ENCODE measurements at places on chromosomes 6 and 20.

DNA sequence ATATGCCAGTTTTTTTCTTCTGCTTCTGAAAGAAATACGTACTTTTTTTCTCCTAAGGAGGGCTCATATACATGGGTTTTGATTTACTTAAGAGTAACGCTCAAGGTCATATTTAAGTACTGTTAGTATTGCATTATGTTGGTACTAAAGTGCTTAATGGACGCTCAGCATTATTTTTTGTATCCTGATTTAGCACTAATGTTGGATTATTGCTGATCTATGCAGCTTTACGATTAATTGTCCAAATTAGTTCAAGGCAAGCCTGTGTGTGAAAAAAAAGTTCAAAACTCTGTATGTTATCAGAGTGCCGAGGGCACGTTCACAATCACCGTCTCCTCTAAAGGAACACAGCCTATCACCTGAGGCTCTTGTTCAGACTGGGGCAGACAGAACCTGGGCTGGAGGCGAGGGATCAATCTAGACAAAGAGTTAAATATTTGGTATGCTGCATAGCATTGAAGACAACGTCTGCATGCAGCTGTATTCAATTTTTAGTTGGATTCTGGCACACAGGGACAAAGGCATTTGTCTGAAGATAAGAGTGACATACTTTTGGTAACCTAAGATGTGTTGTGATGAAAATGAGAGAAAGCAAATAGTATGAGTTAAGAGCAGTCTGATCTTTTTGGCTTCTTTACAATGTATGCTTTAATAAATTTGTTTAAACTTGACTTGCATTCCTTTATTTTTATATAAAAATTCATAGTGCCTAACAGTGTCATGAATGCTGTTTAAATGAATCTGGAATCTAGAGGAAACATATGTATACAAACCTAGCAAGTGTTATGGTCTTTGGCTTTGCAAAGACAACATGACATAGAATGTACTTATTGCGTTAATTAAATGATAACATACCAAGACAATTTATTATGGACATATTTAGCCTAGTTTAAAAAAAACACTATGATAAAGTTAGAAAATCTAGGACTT lies 341.2 kb downstream of the SAMD5 start:
- no peak for DNase-seq

- DNase-seq = no peak
These were observed 86.7 kb upstream of the SYNDIG1 start for GRCh38 chr20:24382743-24383142.

DNA sequence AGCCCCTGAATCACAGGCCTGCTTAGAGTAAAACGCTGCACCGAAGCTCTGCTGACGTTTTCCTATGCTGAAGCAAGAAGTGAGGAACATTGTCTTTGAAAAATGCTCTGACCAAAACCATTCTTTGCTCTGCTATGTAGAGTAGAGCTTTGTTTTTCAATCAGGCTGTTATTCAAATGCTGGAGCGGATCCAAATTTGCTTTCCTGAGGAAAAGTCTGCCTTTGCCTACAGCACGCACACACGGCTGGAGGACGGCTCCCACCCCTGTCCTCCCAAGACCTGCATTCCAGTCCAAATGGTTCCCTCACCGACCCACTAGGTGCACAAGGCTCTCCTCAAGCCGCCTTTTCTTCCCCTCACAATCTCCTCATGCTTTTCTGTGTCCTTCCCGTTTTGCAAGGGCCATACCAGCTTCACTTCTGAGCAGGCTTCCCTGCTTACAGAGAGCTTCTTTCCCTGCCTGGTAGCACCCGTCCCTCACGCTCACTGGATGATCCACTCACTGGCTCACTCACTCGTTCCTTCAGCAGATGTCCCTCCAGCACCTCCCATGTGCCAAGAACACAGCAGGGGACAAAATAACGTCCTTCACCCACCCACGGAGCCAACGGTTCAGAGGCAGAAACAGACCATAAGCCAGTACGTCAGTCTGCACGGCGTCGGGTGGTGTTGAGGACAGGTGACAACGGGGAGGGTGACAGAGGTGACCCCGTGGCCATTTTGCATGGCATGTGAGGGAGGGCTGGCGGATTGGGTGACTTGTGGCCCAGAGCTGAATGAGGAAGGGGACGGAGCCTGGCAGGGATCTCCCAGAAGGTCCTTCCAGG lies 137.9 kb upstream of the NEDD9 start:
- no peak for DNase-seq

GRCh38 chr6:144156991-144157390 lies 6.7 kb downstream of the STX11 start:
- DNase-seq = no peak

DNA sequence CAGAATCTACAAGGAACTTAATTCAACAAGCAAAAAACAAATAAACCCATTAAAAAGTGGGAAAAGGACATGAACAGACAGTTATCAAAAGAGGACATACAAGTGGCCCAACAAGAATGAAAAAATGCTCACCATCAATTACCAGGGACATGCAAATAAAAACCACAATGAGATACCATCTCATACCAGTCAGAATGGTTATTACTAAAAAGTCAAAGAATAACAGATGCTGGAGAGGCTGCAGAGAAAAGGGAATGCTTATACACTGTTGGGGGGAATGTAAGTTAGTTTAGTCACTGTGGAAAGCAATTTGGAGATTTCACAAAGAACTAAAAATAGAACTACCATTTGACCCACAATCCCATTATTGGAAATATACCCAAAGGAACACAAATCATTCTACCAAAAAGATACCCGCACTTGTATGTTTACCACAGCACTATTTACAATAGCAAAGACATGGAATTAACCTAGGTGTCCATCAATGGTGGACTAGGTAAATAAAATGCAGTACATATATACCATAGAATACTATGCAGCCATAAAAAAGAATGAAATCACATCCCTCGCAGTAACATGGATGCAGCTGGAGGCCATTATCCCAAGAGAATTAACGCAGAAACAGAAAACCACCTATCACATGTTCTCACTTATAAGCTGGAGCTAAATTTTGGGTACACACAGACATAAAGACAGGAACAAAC lies 48.4 kb downstream of the RNGTT start:
- no peak for DNase-seq

GRCh38 chr6:75619230-75619899 lies 17.7 kb downstream of the SENP6 start:
- DNase-seq = no peak

GRCh38 chr6:107490566-107491137 lies 735 bp downstream of the SOBP start:
- DNase-seq = no peak

GRCh38 chr6:129662406-129662766 lies 47.6 kb downstream of the ARHGAP18 start:
- no peak for DNase-seq

- DNase-seq = no peak
These were observed 14.4 kb downstream of the MKKS start for GRCh38 chr20:10419550-10420133.

DNA sequence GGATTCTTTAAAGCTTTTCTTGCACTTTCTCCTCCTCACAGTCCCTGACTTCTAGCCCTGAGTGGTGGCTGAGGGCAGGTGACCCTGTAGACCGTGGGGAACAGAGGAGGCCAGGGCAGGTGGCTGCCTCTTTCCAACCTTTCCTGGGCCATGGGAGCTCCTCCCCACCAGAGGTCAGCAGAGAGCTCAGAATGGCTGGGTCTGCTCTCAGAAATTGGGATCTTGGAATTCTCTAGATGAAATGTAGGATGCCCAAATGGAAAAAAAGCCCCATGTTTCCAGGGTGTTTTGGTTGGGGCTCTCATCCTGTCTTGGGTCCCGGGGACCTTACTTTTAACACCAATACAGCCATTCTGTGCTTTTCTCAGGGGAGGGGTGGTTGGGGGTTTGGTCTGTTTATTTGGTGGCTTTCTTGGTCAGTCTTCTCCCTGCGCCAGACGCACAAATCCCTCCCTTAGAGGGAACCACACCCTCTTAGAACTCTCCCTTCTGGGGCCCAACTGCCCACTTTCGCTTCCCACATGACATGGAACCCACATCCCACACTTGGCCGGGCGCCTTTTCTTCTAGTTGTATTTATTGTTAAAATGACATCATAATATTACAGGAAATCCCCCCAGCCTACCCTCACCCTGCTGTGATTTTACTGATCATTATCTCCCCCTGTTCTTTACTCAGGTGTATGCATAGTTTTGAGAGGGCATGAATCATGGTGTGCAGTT lies 17.9 kb downstream of the GNAS start:
- DNase-seq = no peak

- DNase-seq = no peak
These were observed 65.3 kb upstream of the VGLL2 start for GRCh38 chr6:117200067-117200466.

DNA sequence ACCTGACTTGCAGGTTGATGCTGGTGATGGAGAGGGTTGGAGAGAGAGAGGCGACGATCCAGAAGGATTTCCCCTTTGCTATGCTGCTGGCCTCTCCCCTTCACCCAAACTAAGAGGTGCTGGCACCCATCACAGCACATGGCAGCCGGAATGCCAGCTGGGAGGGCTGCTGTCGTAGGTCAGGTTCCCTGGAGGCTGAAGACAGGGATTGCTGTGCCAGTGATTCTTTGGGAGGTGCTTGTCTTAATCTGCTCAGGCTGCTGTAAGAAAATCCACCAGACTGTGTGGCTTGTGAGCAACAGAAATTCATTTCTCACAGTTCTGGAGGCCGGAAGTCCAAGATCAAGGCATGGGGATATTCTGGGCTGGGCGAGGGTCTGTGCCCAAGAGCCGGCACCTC lies 4.4 kb upstream of the ARFGAP1 start:
- no peak for DNase-seq

DNA sequence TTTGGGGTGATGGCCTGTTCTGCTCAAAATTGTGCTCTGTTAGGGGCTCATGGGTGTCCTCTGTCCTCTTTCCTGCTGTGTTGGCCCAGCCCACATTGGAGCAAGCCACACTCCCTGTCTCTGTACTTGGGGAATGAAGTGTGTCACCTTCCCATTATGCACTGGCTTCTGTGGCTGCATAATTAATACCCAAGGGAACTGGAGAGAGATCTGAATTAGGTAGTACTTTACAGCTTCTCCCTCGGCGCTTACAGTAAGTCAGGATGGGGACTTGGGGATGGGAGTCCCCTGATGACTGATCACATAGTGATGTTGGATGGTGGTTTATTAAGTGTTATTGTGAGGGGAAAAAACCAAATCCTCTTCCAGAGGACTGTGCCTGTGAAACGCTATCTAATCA lies 116.6 kb downstream of the FOXO3 start:
- no peak for DNase-seq

GRCh38 chr6:2558861-2559801 lies 191.6 kb downstream of the MYLK4 start:
- DNase-seq = no peak

DNA sequence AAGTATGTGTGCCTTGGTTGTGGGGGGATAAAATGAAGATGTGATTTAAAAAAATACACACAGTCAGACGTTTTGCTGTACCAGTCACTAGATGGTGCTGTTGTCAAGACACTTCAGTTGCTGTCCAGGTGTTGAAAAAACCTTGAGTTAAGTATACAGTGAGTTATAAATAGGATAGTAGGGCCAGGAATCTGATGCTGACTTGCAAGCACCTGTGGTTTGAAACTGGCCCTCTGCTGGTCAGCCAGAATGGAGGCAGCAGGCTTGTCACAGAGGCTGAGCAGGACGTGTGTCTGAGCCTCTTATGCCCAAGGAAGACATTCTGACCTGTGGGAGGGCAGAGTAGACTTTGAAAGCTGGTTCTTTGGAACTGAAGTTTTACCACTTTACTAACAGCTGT lies 27.8 kb downstream of the RNF8 start:
- no peak for DNase-seq

DNA sequence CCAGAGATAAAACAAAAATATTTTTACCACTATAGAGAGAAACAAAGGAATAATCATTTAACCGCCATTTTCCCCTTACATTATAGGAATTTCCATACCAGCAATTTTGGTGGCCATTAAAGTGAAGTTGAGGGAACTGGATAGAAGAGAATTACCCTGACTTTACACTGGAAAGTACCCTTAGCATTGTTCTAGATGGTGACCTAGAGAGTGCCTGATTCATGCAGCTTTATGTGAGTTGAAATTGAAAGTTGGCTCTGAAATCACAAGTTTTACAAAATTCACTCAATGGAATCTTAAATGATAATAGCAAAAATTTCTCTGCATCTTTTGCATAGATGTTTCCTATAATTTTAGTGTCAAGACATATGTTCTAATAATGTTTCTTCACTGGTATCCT lies 55.7 kb upstream of the PREP start:
- DNase-seq = no peak

DNA sequence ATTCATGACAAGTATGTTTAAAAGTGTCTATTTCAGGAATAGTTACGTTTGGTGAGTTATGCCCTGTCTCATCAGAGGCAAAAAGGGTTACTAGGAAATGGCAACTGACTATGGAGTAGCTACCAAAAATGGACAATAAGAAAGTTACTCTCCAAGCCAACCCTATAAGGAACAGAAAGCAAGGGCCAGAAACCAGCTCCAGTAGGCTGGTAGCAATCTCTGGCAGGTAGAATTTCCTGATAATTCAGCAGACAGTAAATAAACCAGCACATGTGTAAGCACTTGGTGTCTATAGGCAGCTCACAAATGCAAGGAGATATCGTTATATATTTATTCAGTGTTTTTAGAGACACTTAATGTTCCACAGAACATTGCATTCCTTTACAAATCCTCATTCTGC lies 20.3 kb downstream of the SOX4 start:
- DNase-seq = no peak

GRCh38 chr20:43906505-43907034 lies 8.1 kb upstream of the TOX2 start:
- no peak for DNase-seq

- no peak for DNase-seq
These were observed 28.2 kb downstream of the CGA start for GRCh38 chr6:87066449-87067333.

- DNase-seq = peak; percentile 31
These were observed at the start of gene KCNK5 for GRCh38 chr6:39228992-39229767. TSS of gene KCNK5 (minus strand) at chr6:39229475. CDS start at chr6:39229111, 364 bp downstream.

GRCh38 chr6:25435416-25435985 lies 156.3 kb downstream of the CARMIL1 start:
- no peak for DNase-seq

DNA sequence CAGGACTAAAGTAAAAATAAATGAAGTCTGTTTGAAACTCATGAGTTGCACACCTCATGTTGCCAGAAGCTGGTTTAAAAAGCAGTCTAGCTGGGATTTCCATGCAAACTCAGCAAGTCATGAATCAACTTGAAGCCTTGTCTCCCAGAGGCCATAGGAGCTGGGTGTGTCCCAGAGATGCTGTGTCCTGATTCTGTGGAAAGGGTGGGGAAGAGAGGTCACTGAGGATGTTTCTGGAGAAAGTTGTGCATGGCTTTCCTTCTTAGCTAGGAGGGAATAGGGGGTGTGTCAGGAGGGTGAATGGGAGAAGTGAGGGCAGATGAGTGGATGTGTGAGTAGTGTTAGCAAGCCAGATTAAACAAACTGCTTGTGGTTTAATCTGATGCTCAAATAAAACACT lies 111.3 kb downstream of the ADAT2 start:
- DNase-seq = no peak

- DNase-seq = no peak
These were observed 3.5 kb downstream of the TENT5A start for GRCh38 chr6:81748994-81749393.
